ENCODE measurements at places on chromosomes 3 and 15. TPM values are rescaled to one million over a fixed set of nuclear protein-coding genes. Genes with fewer than 3 reads are reported as not detected.

DNA sequence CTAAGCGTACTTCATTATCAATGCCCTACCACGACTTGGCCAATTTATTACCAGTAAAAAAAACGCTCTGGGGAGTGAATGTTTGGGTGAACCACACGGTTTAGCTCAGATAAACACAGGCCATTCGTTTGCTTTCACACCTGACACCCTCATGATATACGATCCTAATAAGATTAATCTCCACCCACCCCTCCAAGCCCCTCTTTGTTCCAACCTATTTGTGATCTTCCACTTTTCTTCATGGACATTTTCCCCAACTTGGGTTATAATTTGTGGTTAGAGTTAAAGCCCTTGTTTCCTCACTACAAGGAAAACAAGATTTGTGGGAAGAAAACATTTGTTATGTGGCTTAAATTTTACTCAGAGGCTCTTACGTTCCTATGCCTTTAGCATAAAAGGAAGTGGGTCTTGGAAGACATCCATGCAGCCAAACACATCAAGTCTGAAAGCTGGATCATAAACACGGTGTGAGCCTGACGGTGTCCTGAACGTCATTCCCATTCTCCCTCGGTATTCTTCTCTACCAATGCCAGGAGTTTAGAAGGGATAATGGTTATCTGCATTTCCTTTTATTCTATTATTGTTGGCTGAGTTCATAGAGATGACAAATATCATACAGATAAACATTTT, 518.9 kb downstream of the NR2F2 start:
- no peak for DNase-seq
- H3K4me3 ChIP-seq = no peak overlapping the region
- H3K27me3 ChIP-seq = no peaks in the 10 kb centered on the region
- H3K27ac ChIP-seq = no peak overlapping the region

DNA sequence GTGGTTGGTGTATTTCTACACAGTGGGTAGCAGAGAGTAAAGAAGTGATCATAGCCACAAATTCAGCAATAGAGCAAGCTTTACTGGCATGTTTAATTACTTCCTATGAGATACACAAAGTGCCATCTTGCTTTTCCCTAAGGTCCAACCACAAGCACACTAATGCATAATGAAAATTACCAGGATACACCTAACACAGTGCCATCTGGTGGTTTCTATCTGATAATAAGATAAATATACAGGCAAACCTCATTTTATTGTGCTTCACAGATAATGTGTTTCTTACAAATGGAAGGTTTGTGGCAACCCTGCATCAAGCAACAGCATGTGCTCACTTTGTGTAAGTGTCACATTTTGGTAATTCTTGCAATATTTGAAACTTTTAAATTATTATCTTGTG, 223.0 kb downstream of the NSUN3 start:
- H3K36me3 ChIP-seq = no peaks in the 10 kb centered on the region

GRCh38 chr15:53470743-53471142, 288.7 kb downstream of the WDR72 start:
- no peak for DNase-seq
- H3K36me3 ChIP-seq = no peaks in the 10 kb centered on the region
- no peaks in the 10 kb centered on the region for H3K4me1 ChIP-seq

The CNTN3 gene
- 5.3 TPM for total RNA-seq

The STARD5 gene
- total RNA-seq = 38.7 TPM

- DNase-seq = no peak
- no peaks in the 10 kb centered on the region for H3K27me3 ChIP-seq
- H3K36me3 ChIP-seq = no peaks in the 10 kb centered on the region
- no peaks in the 10 kb centered on the region for H3K4me1 ChIP-seq
- no peak overlapping the region for H3K4me3 ChIP-seq
- no peak overlapping the region for H3K27ac ChIP-seq
These were observed 192.4 kb downstream of the ABHD5 start for GRCh38 chr3:43882976-43883680.

GRCh38 chr15:66698971-66699370, 3.1 kb upstream of the SMAD6 start:
- H3K27me3 ChIP-seq = no peaks in the 10 kb centered on the region
- no peaks in the 10 kb centered on the region for H3K4me1 ChIP-seq
- DNase-seq = no peak
- no peak overlapping the region for H3K4me3 ChIP-seq

DNA sequence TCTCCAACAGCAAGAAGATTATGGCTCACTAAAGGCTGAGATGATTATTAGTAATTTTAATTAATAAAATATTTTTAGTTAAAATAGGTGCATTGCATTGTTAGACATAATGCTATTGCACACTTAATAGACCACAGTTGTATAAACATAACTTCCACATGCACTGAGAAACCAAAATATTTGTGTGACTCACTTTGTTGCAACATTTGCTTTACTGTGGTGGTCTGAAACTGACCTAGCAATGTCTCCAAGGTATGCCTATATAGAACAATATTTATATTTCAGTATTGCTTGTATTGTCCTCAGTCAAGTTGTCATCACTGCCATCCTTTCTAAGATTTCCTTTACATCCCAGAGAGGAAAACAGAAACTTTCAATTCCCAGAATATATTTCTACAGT, 1215.2 kb downstream of the SI start:
- no peak for DNase-seq
- no peak overlapping the region for H3K27ac ChIP-seq
- no peaks in the 10 kb centered on the region for H3K4me1 ChIP-seq
- no peaks in the 10 kb centered on the region for H3K27me3 ChIP-seq
- H3K4me3 ChIP-seq = no peak overlapping the region
- H3K36me3 ChIP-seq = no peaks in the 10 kb centered on the region

GRCh38 chr3:171491361-171491760, 31.2 kb upstream of the TNIK start:
- H3K27ac ChIP-seq = no peak overlapping the region
- H3K4me1 ChIP-seq = no peaks in the 10 kb centered on the region
- no peak overlapping the region for H3K4me3 ChIP-seq
- DNase-seq = no peak
- no peaks in the 10 kb centered on the region for H3K36me3 ChIP-seq

DNA sequence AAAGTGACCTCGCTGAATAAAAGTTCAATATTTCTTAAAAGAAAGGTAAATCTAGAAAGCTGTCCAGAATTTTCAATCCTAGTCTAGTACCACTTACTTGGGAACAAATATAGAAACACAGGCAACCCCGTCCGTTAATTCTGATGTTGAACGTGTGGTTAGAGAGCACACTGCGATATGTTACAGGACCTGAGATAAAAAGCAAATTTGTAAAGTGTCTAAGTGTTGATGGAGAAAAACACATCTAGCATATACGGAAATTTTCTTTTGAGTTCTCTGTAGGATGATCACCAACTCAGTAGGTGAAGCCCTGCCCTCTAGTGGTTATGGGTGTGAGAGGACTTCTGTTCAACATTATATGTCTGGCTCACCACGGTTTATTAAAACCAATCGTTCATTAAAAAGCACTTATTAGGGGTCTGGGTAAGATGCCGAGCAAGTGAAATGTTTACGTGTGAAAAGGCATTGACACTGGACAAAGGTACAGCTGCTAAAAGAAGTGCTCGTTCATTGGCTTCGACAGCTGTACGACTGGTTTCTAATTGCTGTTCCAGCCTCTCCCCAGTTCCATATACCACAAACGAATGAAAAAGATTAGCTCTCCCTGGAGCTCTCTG, 1.0 kb upstream of the ATP2C1 start:
- H3K4me3 ChIP-seq = peak overlapping the region; percentile 83
- H3K27me3 ChIP-seq = no peaks in the 10 kb centered on the region
- DNase-seq = peak; percentile 86
- H3K36me3 ChIP-seq = peaks cover 5% of the 10 kb centered on the region

The GANC gene
- 47.6 TPM for total RNA-seq

The STRIT1 gene
- not detected for total RNA-seq

DNA sequence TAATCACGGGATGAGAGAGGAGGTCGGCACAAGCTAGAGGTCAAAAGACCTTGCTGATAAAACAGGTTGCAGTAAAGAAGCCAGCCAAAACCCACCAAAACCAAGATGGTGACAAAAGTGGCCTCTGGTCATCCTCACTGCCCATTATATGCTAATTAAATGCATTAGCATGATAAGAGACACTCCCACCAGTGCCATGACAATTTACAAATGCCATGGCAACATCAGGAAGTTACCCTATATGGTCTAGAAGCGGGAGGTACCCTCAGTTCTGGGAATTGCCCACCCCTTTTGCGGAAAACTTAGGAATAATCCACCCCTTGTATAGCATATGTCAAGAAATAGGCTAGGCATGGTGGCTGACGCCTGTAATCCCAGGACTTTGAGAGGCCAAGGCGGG, 4.3 kb upstream of the ULK4 start:
- H3K4me1 ChIP-seq = no peaks in the 10 kb centered on the region
- no peak for DNase-seq
- no peak overlapping the region for H3K27ac ChIP-seq
- no peak overlapping the region for H3K4me3 ChIP-seq
- no peaks in the 10 kb centered on the region for H3K27me3 ChIP-seq
- H3K36me3 ChIP-seq = no peaks in the 10 kb centered on the region

DNA sequence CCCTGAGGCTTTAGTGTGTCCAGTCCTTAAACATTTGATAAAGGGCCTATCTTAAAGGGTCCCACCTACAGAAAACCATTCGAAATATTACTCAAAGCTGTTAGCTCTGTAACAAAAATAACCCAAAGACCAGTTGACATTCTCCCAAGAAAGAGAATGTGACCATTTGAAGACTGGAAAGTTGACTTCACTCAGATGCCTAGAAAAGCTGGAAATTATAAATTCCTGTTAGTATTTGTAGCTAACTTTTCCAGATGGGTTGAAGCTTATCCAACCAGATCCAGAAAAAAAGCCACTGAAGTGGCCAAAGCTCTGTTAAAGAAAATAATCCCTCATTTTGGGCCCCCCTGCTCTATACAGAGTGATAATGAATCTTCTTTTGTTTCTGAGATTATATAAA, 408.4 kb downstream of the PLOD2 start:
- no peak overlapping the region for H3K27ac ChIP-seq
- DNase-seq = no peak
- H3K27me3 ChIP-seq = no peaks in the 10 kb centered on the region
- H3K4me1 ChIP-seq = no peaks in the 10 kb centered on the region
- no peak overlapping the region for H3K4me3 ChIP-seq

GRCh38 chr3:60268123-60268522, 983.1 kb downstream of the FHIT start:
- H3K27ac ChIP-seq = no peak overlapping the region
- DNase-seq = no peak
- no peaks in the 10 kb centered on the region for H3K4me1 ChIP-seq
- H3K4me3 ChIP-seq = no peak overlapping the region
- H3K27me3 ChIP-seq = no peaks in the 10 kb centered on the region

DNA sequence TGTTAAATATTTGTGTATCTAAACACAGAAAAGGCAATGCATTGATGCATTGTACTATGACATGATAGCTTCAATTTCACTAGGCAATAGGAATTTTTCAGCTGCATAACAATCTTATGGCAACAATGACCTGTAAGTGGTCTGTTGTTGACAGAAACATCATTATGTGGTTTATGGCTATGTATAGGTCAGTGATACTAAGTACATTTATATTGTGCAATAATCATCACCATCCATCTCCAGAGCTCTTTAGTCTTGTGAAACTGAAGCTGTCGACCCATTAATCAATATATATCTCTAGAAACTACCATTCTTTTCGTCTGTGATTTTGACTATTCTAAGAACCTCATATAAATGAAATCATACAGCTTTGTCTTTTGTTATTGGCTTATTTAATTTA, 200.1 kb upstream of the ZNF717 start:
- no peak overlapping the region for H3K27ac ChIP-seq
- no peaks in the 10 kb centered on the region for H3K36me3 ChIP-seq
- H3K4me3 ChIP-seq = no peak overlapping the region
- H3K27me3 ChIP-seq = no peaks in the 10 kb centered on the region
- H3K4me1 ChIP-seq = no peaks in the 10 kb centered on the region
- no peak for DNase-seq

Data from colonic mucosa (tissue), 4 donors.